ENCODE measurements at places on chromosomes 3 and 15.

- DNase-seq: no peak
Observed at GRCh38 chr3:147773116-147773630, 364.0 kb downstream of the ZIC1 start.

DNA sequence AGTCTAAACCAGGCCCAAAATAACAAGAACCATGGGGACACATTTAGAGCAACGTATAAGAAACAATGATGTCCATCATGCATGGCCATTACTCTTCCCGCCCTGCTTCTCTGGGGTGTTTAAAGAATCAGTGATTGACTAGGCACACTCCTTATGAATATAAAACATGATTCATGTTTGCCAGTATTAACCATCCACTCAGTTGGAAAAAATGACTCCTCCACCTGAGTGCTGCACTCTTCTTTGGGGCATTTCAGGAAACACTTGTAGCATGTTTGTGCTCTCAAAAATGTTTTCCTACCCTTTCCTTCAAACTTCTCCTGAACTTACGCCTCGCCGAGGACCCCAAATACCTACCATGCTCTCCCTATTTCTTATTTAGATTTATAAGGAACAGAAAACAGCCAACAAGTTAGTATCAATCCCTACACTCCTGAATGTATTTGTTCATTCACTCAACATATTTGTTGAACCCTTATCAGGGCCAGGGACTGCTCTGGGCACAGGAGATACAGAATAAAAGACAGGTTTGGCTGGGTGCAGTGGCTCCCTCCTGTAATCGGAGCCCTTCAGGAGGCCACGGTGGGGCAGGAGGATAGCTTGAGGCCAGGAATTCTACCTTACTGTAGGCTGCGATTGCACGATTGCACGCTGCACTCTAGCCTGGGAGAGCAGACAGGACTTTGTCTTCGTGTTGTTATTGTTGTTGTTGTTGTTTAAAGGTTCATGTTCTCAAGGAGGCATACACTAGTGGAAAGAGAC, 137.0 kb downstream of the TMCO5A start:
- DNase-seq: no peak

GRCh38 chr15:68672781-68673205, 94.0 kb downstream of the CORO2B start:
- DNase-seq: no peak

DNA sequence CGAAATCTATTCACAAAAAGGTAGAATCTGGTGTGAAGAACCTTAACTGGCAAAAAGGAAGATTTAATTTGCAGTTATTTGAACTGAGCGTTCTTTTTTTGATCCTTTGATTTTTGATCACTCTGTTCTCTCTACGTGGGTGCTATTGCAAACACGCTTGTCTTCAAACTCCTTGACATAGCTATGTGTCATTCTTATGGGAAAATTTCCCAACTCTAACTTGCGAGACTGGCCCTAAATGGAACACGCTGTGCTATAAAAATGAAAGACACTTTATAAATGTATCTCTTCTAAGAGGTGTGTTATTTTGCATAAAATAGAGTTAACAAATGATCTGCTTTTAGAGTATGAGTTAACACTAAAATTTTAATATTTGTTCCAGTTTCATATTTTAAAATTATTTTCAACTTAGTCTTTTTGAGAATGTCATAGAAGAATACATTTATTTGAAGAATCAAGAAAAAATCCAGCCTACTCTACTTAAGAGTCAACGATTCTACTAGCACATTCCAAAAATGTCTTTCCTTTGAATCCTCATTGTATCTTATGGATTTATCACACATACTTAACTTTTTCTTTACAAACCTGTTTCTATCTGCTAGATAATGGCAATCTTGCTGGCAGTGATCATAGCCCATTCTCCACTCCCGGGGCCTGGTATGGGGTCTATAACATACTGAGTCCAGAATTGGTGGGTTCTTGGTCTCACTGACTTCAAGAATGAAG, 610.0 kb upstream of the TBL1XR1 start:
- DNase-seq: no peak

Measured in SJCRH30 (cell line).